ENCODE measurements at places on chromosomes 1 and 21. TPM values are rescaled to one million over a fixed set of nuclear protein-coding genes. Genes with fewer than 3 reads are reported as not detected.

Gene TEDDM1
- total RNA-seq: not detected

Gene ANKRD34A
- 0.69 TPM for total RNA-seq

Gene TSACC
- total RNA-seq: not detected

- DNase-seq: no peak
Measured at GRCh38 chr1:85259912-85260274, 431 bp upstream of the C1orf52 start.

Gene HFM1
- 0.64 TPM for total RNA-seq

- no peak for DNase-seq
Measured at GRCh38 chr1:36153476-36153875, 2.5 kb upstream of the MAP7D1 start.

DNA sequence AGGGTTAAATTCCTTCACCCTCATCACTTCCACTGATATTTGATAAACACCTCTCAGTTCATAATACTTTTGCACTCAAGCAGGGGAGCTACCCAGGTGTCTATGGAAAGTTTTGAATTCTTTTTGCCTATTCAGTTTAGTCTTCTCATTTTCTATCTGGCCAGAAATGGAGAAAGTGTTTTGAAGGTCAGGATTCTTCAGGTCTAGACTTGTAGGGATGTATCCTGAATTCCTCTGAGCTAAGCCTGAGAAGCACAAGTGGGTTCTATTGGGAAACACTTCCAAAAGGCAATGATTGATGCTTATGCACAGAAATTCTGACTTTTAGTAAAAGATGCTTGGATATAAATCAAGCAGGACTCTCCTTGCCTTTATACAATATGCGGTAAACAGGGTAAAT is 217.8 kb upstream of the HOOK1 start:
- no peak for DNase-seq

GRCh38 chr1:171217658-171218443 is 30.4 kb upstream of the FMO1 start:
- no peak for DNase-seq

Gene SPRR1B
- total RNA-seq: not detected

DNA sequence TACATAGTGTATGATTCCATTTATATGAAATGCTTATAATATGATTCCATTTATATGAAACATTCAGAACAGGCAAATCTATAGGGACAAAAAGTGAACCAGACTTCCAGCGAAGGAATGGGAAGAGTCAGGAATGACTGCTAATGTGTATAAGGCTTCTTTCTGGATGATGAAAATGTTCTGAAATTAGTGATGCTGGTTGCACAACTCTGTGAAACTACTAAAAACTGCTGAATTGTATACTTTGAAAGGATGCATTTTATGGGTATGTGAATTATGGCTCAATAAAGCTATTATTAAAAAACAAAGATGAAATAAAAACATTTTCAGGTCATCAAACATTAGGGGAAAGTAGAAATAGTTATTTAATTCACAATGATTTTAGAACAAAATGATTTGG is 14.1 kb upstream of the IL24 start:
- DNase-seq: no peak

DNA sequence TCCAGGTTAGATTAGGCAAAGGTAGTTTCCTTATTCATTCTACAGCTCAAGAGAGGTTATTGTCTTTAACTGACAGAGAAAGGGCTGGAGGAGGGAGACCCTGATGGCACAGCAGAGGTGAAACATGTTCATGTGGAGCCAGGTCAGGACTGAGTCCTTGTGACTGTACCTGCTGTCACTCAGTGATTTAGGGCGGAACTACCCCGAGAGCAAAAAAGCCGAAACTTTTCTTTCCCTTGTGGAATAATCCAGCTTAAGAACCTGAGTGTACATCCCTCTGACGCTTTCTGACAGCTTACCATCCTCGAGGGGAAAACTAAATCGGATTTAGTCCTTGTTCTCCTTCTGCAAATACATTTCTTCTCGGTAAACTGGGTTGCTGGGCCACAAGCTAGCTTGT is 273.2 kb downstream of the BACH1 start:
- DNase-seq: no peak

- DNase-seq: no peak
Measured at GRCh38 chr21:15079269-15079668, 14.5 kb upstream of the NRIP1 start.

- DNase-seq: peak; percentile 74
Measured at GRCh38 chr1:12556368-12556930, 61.6 kb downstream of the DHRS3 start.

DNA sequence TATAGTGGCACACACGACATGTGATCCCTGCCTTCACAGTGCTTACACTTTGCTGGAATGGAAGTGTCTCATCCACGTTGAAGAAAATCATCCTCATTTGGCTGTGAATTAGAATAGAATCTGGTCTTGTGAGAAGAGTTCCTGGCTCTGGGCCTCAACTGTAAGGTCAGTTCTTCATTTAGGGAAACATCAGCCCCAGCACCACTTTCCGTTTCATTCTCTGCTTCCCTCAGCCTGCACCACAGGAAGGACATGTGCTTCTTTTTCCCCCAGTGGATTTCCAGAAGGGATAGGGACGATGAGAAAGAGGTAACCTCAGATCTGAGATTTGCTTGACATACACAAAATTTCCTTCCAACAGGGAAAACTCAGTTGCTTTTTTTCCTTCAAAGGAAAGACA is 3.7 kb upstream of the ALX3 start:
- no peak for DNase-seq

DNA sequence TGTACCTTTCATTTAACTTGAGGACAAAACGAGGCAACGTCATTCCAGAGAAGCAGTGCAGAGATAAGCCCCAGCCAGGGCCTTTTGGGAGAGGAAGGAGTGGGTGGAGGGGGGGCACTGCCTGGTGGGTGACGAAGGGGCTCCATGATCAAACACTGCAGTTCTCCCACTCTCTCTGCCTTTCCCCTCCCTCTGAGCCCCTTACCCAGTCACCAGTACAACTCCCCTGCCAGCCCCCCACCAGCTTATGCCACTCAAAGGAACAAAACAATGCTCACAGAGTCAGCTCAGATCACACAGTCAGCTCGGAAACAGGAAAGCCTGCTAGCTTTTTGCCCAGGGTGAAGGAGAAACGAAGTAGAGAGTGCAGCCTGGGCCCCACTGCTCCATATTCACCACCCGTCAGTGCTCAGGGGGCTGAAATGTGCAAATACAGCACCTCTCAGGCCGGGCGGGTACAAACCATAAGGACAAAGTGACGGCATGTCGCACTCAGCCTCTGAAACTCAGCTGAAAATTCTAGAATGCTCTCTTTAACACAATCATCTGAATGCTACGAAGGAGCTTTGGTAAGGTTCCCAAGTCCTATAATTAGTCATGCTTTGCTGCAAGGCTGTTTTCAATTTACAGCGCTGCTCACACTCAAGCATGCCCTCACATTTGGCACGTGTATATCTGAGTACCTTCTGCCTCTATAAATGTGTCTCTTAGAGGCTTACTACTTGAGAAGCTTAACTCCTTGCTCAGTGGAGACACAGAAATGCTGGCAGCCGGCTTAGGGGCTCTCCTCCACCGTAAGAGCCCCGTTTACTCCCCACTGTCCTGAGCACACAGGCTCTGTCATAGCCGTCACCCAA is 65.8 kb upstream of the RAB4A start:
- DNase-seq: no peak

- DNase-seq: no peak
Measured at GRCh38 chr1:217542136-217542777, 88.6 kb downstream of the GPATCH2 start.

GRCh38 chr1:41426201-41426890 is 58.1 kb downstream of the EDN2 start:
- no peak for DNase-seq

DNA sequence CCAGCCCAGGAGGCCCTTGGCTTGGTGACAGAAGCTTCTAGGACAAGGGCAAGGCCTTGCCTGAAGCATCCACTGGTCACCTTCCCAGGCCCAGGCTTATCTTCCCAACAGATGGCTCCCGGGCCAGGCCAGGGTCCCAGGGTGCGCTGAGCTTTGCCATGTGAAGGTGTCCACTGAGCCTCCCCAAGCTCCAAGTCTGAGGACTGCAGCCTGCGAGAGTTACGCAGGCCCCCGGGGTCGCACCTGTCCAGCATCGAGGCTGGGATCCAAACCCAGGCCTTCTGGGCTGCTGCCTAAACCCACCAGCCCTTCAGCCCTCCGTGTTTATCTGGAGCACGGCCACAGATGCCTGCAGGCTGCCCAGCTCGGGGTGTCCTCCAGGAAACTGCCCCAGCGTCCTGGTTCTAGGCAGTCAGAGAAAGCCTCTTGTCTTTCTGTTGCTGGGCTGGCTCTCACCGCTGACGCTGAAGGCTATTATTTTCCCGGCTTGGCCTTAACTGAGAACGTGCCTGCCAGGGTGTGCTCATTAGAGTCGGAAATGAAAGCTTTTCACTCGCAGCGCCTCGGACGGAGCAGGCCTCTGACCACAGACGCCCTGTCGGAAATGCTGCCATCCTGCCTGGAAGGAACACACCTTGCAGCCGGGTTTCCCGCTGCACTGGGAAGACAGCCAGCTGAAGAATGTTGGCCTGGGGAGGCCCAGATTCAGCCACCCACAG is 71.4 kb downstream of the MEGF6 start:
- DNase-seq: no peak

DNA sequence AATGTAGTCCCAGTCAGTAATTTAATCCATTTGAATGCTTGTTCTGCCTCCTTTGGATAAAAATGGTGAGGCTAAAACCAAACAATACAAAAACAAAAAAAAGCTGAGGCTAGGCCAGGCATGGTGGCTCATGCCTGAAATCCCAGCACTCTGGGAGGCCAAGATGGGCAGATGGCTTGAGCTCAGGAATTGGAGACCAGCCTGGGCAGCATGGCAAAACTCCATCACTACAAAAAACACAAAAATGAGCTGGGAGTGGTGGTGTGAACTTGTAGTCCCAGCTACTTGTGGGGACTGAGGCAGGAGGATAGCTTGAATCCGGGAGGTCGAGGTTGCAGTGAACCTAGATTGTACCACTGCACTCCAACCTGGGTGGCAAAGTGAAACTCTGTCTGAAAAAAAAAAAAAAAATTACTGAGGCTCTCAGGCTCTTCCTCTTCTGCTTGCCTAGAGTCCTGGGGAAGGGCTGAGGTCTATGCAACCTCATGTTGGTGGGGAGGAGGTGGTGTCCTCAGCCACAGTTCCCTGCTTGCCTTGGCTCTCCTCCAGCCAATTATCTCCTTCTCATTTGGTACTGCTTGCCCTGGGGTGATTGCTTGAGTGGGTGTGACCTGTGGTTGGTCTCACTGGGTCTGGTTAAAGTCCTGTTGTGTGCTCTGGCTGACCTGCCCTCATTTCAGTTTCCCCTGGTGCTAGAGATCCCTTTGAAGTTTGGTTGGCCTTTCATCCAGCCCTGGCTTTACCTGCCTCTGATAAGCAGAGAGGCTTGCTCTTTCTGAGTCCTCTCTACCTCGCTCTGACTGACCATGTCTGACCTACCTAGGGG is 20.9 kb downstream of the S1PR1 start:
- DNase-seq: no peak

GRCh38 chr1:897226-897625 is 26.5 kb upstream of the SAMD11 start:
- DNase-seq: no peak

Gene HHAT
- 4.3 TPM for total RNA-seq

DNA sequence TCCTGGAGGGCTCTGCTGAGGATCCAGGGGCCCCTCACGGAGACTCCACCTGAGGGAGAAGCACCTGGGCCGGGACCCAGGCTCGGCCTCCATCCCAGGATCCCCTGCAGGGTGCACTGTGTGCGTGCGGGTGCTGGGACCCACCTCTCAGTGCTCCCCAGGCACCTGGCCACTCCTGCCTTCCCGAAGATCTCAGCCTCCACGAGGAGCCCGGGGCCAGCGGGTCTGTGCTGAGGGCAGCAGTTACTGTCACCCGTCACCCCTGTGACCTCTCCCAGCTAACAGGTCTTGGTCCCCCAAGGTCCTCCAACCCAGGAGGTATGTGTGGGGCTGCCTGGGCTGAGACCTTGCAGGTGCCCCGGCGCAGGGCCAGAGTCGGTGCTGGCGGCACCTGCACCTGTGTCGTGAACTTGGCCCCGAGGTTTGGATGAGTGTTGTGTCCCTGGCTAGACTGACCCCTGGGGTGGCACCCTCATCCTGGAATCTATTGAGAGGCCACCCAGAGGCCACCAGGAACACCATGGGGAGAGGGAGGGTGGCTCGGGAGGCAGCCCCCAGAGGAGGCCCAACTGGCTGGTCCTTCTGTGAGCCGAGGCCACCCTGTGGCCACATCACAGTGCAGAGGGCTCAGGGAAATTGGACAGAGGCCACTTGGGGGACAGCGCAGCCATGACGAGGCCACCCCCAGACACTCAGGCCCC is 17.7 kb downstream of the MORN1 start:
- peak; percentile 60 for DNase-seq

Gene SMCP
- not detected for total RNA-seq

- no peak for DNase-seq
Measured at GRCh38 chr21:37593740-37594471, 227.3 kb downstream of the DYRK1A start.

- DNase-seq: no peak
Measured at GRCh38 chr1:20850021-20850420, 62.9 kb upstream of the HP1BP3 start.

GRCh38 chr1:94898491-94899385 is 28.2 kb downstream of the CNN3 start:
- DNase-seq: no peak

- DNase-seq: peak; percentile 95
Measured at GRCh38 chr1:201506557-201507359, at the start of gene CSRP1. TSS of gene CSRP1 (minus strand) at chr1:201507123. CDS start at chr1:201496303, 10,820 bp downstream.

- DNase-seq: peak; percentile 56
Measured at GRCh38 chr1:18373882-18374493, 106.7 kb upstream of the KLHDC7A start.

Gene PPIE
- total RNA-seq: 36.5 TPM

Gene TINAGL1
- total RNA-seq: 154 TPM
